ENCODE measurements at places on chromosomes 6 and 20. TPM values are rescaled to one million over a fixed set of nuclear protein-coding genes. Genes with fewer than 3 reads are reported as not detected.

The CCN2 gene
- total RNA-seq = 13.5 TPM

The MOXD1 gene
- 3.4 TPM for total RNA-seq

The PKIB gene
- total RNA-seq = 1.1 TPM

The ADGRF4 gene
- 3.1 TPM for total RNA-seq

The C4A gene
- 1.7 TPM for total RNA-seq

The FAM83B gene
- total RNA-seq = 44.0 TPM

The COL21A1 gene
- 0.39 TPM for total RNA-seq

The SAMD3 gene
- total RNA-seq = 0.16 TPM

The AGER gene
- 1.8 TPM for total RNA-seq

The MUC22 gene
- not detected for total RNA-seq

The PAK5 gene
- total RNA-seq = not detected

The BPI gene
- not detected for total RNA-seq

The CRISP3 gene
- total RNA-seq = not detected

The TCP1 gene
- 171 TPM for total RNA-seq

The PACSIN1 gene
- not detected for total RNA-seq

The FAM184A gene
- 0.53 TPM for total RNA-seq

The BPIFB2 gene
- not detected for total RNA-seq

The LBP gene
- not detected for total RNA-seq

The WFDC10B gene
- total RNA-seq = not detected

The PRRT1 gene
- not detected for total RNA-seq

The NKAIN4 gene
- 1.4 TPM for total RNA-seq

The SLC44A4 gene
- total RNA-seq = not detected

The ARFGEF3 gene
- under 0.01 TPM for total RNA-seq

The KIF6 gene
- total RNA-seq = 0.16 TPM

The CBFA2T2 gene
- total RNA-seq = 7.6 TPM

The GJA10 gene
- not detected for total RNA-seq

The RAET1G gene
- total RNA-seq = 7.6 TPM

The DEFB124 gene
- total RNA-seq = not detected

The OPN5 gene
- total RNA-seq = not detected

The MCHR2 gene
- not detected for total RNA-seq

The LY6G6D gene
- not detected for total RNA-seq

The LZTS3 gene
- 9.4 TPM for total RNA-seq

The EEF1A2 gene
- not detected for total RNA-seq

The ERVFRD-1 gene
- total RNA-seq = not detected

The CRIP3 gene
- not detected for total RNA-seq

The TBCC gene
- 36.2 TPM for total RNA-seq

The SLC26A8 gene
- not detected for total RNA-seq

The RHAG gene
- not detected for total RNA-seq

The ULBP3 gene
- 4.6 TPM for total RNA-seq

The EYA4 gene
- not detected for total RNA-seq

The SPATA25 gene
- total RNA-seq = not detected

The C20orf204 gene
- under 0.01 TPM for total RNA-seq

The C6orf15 gene
- total RNA-seq = 0.16 TPM

Measured in hair follicular keratinocyte (primary cell).